ENCODE measurements at places on chromosomes 4 and X.

DNA sequence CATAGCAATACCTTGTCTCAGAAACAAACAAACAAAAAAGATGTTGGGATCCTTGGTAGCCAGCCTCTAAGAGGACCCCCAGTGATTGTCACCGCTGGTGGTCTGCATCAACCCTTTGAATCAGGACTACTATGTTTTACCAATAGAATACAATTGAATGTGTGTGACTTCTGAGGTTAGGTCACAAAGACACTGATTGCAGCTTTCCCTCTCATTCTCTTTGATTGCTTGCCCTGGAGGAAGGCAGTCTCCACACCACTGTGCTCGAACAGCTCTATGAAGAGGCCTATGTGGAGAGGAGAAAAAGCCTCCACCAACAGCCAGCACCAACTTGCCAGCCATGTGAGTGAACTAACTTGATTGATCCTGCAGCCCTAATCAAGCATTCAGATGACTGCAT, 2.8 kb upstream of the SMIM14 start:
- DNase-seq: no peak

- no peak for DNase-seq
Measured at GRCh38 chr4:127982445-127982844, 17.2 kb downstream of the ABHD18 start.

DNA sequence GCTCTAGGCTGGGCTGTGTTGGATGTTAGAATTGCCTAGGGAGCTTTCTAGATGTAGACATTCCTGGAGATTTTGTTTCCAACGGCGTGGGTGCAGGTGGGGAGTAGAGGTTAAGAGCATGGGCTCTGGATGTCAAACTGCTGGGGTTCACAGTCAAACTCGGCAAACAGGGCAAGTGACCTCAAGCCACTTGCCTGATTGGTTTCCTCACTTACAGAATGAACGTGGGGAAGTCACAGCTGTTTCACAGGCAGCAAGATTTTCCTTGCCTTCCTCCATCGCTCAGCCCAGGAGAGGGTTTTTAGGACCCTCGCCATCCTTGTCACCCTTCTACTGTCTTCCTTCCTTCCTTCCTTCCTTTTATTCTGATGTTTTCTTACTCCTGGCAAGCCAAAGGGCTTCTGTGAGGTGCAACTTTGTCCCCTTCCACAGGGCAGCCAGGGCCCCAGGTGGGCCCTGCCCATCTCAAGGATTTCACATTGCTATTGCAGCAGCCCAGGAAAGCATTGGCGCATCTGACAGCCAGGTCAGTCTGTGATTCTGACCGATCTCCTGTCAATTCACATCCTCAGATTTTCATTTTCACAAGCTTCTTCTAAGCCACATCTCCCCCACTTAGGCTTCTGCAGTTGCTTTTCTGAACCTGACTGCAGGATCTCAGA, 7.0 kb downstream of the RTL5 start:
- no peak for DNase-seq

- no peak for DNase-seq
Measured at GRCh38 chr4:53967986-53968385, 96.4 kb downstream of the CHIC2 start.

GRCh38 chr4:83618431-83618830, 82.5 kb downstream of the GPAT3 start:
- no peak for DNase-seq

DNA sequence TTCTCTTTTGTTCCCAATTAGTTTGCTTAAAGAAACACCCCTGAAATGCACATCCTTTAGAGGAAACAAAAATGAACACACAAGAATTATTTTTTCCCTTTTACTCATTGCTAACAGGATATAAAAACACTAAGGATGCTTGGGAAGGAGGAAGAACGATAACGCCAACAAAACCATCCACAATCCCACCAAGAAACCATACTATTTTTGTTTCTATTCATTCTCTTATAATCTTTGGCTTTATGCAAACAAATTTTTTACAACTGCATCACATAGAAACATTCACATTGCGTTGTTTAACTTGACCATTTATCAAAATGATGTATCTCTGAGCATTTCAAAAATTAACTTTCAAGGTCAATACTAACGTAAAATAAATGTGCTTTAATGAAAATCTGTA, 12.0 kb downstream of the APBB2 start:
- no peak for DNase-seq

DNA sequence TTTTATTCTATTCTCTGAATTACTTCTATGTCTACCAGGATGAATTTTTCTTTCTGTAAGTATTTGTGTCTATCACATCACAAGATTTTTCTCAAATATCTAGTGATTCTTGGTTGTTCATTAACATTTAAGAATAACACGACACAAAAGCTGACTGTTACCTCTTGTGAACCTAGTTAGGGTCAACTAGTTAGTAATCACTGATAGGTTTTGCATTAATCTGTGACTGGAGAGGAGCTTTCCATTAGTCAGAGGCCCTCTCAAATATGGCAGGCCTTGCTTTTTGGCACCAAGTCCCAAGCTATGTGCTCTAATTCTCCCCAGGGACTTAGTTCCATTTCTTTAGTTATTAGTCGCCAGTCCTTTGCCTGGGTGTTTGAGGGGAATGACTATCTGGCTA, 259.2 kb downstream of the CFAP299 start:
- no peak for DNase-seq

Measured in central memory CD8-positive, alpha-beta T cell (primary cell).